ENCODE measurements at places on chromosomes 6 and 20. TPM values are rescaled to one million over a fixed set of nuclear protein-coding genes. Genes with fewer than 3 reads are reported as not detected.

- DNase-seq, result no peak
Measured at GRCh38 chr20:49594931-49595315, 27.0 kb upstream of the PTGIS start.

DNA sequence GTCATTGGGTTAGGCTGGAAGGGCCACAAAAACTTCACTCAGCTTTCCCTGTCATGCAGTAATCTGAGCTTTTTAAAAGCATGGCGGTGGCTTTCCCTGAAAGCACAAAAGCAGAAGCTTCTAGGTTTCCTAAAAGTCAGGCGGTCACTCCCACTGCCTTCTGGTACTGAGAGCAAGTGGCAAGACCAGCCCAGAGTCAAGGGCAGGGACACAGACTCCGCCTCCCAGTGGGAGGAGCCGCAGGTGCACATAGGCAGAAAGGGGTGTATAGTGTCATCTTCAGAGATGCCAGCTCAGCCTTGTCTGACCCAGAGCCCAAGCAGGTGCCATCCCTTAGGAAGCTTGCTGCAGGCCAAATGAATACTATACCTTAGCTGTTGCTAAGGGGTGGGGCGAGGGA lies 18.0 kb upstream of the PACSIN1 start:
- no peak for DNase-seq

DNA sequence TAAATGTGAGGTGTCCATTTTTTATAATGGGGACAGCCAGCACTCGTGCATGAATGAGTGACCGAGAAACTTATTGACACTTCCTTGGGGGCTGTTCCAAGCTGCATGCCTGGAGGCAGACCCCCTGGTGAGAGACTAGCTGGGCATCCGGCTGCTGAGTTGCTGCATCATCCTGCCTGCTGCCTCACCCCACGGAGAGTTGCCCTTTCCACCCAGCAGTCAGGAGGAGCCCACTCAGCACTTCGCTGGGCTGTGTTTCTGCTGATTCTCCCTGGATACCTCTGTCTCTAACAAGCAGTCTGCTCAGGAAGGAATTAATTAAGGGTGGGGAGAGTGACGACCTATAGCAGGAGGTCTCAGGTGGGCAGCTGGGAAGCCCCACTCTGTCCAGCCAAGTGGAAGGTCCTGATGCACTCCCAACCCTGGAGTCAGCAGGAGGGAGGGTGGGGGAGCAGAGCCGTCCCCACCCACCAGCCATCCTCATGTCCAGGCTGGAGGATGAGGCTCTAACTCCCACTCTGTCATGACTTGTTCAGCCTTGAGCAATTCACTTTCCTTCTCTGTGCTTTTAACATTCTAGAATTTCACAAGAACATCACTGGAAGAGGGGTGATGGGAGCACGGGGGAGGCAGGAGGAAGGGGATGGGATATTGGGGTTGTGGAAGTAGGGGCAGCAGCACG lies 177.3 kb downstream of the LRFN2 start:
- no peak for DNase-seq

- no peak for DNase-seq
Measured at GRCh38 chr6:122799140-122799745, 10.2 kb downstream of the SMPDL3A start.

GRCh38 chr6:70353448-70353847 lies 50.6 kb upstream of the COL9A1 start:
- DNase-seq, result no peak

DNA sequence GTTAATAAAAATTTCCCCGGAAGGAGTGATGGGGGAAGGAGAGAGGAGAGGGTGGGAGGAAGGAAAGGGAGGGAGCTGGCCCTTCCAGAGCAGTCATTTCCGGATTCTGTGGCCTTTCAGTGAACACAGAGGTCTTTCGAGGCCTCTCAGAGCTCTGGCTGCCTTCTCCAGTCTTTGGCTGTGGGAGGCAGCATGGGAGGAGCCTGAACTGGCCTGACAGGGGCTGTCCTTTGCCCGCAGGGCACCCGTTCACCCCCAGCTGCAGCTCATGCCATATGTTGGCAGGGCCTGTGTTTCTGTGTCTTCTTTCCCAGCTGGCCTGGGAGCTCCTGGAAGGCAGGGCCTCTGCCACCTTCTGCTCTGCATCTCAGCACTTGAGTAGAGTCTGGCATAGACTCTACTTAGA lies 95.5 kb downstream of the PPP1R14C start:
- DNase-seq, result no peak

GRCh38 chr20:41984031-41984430 lies 365.9 kb upstream of the CHD6 start:
- DNase-seq, result no peak

DNA sequence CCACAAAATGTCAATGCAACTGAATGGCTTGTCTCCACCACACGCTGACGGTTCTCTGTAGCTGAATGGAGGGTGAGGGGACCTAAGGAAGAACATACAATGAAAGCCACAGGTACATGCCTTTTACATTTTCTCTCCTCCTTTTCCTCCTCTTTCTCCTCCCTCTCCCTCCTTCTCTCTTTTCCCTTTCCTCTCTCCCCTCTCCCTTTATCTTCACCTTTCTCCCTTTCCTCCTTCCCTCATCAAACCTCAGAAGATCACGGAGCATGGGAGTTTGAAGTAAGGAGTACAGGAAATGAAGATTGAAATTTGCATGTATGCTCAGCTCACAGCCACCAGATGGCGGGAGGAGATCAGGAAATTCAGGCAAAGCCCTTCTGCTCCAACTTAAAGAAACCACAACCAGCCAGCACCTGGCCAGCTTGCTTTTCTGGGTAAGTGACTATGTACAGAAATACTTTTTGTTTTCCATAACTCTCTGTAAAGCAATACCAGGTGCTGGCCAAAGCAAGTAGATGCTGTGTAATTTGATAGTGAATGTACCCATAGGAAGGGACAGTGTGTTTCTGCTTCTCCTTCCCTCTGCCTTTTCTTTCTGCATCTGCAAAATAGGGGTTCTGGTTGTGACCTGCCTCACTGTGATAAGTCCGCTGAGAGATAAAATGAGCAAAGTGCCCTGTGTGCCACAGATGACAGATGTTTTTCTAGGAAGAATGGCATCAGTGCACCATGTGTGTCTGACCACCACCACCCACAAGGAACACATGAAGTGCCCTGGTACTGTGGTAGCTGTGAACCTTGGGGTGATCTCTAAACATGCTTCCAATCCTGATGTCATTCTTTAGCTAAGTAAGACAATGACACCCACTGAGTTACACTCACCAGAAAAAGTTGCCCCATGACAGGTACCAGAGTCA lies 18.6 kb upstream of the FOXO3 start:
- DNase-seq, result peak; percentile 67

- peak; percentile 91 for DNase-seq
Measured at GRCh38 chr20:50931306-50932015, at the start of gene ADNP. Gene ADNP, minus strand, starts transcription at chr20:50931437. Its CDS starts 27,441 bp downstream, at chr20:50903996.

GRCh38 chr6:157487110-157487773 lies 106.3 kb downstream of the ZDHHC14 start:
- no peak for DNase-seq

DNA sequence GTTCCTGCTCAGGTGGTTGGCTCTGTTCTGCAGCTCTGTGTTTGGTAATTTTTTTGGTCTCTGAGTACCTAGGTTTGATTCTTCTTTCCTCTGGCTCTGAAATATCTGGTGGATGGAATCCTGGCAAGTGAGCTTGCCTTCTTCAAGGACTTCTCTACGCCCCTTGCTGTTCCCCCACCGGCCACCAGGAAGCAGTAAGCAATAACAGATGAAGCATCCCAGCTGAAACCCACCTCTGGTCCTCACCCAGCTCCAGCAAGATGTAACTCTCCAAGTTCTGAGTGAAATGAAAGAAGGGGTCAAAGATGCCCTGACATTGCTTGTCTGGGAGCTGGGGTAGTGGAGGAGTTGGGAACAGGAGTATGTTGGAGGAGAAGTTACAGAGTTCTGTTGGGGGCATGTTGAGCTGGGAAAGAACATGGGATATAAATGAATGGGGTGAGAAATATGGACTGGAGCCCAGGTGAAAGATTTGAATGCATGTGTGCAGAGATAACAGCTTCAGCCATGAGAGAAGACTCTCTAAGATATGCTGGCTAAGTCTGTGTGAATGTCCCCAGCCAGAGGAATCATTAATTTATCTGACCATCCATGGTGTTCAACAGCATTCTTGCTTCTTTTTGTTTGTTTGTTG lies 51.3 kb upstream of the GLP1R start:
- peak; percentile 23 for DNase-seq

DNA sequence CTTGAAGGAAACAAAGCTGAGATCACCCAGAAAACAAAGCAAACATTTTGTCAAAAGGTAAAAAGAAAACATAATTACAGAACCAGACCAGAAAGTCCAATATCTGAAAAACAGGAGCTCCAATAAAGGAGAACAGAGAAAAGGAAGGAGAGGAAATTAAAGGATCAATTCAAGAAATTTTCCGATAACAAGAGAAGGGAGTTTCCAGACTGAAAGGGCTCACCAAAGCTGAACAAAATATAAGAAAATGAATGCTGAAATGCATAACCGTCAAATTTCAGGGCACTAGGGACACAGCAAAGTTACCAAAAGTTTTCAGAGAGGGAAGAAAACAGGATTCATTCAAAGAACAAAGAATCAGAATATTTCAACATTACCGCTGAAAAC lies 23.9 kb downstream of the ILRUN start:
- DNase-seq, result no peak

DNA sequence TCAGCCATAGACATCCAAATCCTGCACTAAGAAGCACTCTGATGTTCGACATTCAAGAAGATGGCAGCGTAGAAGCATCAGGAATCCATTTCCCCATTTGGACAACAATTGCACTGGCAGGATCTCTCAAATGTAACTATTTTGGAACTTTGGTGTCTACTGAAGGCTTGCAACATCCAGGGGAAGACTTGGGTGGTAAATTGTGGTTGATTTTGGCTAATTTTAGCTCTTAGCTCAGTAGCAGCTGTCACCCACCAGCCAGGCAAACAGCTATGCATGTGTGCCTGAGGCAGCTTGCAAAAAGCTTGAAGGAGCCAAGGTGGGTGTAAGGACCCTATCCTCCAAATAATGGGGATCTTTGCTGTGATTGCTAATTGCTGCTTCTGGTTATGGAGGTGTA lies 35.1 kb upstream of the PPP1R3G start:
- DNase-seq, result no peak

Gene TRERF1
- 18.7 TPM for polyA plus RNA-seq

Gene CRISP3
- 0.42 TPM for polyA plus RNA-seq

Gene OR2B6
- 0.08 TPM for polyA plus RNA-seq

Gene SLC17A9
- polyA plus RNA-seq, result 1.5 TPM

Gene SNAI1
- 10.0 TPM for polyA plus RNA-seq

Gene GPR63
- polyA plus RNA-seq, result 3.8 TPM
